ENCODE measurements at places on chromosomes 3 and 15. TPM values are rescaled to one million over a fixed set of nuclear protein-coding genes. Genes with fewer than 3 reads are reported as not detected.

CAMKV gene
- not detected for polyA plus RNA-seq

DNA sequence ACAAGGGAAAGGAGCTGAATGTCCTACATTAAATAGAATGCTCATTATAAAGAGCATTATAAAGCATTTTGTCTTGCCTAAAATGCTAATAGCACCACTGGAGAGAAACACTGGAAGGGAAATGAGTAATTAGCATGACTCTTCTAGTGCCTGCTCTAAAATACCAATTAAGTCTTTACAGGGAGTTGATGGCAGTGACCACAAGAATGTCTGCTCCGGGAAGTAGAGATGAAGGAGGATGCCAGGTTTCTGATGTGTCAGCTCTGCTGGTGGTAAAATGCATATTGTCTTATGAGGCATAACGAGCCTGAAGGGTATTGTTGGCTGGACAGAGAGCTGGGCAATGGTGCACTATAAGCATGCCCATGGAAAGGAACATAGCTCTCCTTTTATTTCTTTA lies 49.5 kb downstream of the MYLK start:
- DNase-seq: peak; percentile 71

- no peak for DNase-seq
These were observed 51.8 kb upstream of the ZDHHC23 start for GRCh38 chr3:113895964-113896363.

DNA sequence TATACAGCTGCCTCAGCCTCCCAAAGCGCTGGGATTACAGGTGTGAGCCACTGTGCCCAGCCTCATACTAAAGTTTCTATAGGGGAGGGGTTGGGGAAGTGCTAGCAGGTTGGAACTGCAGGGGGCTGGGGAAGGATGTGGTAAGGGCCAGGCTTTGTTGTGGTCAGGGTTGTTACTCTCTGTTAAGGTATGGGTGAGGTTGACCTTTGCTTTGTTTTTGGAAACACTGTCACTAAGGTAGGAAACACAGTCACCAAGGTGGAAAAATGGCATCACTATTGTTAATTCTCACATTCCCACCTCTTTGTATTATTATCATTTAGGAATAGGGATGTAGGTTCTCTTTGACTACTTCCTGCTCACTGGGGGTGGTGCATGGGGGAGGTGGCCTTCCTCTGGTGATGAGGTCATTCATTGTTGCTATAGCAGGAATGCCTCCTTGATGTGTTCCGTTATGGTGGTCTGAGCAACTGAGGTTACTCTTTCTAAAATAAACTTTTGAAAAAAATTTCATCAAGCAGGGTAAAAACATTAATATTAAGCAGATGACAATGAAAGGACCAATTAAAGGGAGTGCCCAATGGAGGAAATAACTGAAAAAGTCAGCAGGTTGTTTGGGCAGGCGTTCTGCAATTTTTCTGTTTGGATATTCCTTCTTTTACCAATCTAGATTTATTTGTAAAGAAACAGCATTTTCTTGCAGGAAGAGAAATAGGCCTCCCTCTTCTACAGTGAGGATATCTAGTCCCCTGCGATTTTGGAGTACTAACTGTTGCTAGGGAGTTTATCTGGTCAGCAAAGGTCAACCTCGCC lies 150.5 kb downstream of the WDR76 start:
- DNase-seq: no peak

DNA sequence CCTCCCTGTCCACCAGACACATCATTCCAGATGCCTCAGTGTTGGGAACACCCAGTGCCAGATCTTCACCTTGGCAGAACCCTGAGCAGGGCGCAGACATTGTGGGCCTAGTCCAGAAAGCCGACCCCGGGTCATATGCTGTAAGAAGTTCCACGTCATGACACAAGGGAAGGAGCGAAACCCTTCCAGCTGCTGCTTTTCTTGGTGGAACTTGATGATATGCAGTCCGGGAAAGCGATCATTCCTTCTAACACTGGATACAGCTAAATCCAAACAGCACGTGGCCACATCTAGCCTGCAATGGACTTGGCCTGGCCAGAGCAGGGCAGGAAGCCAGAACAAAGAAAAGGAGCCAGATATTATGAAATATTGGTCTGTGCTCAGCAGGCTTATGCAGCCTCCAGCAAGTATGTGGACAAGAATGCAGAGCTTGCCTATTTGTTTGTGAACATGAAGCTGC lies 22.0 kb downstream of the GASK1A start:
- DNase-seq: no peak

- no peak for DNase-seq
These were observed 38.9 kb downstream of the TLE3 start for GRCh38 chr15:70058642-70059360.

- no peak for DNase-seq
These were observed 15.0 kb downstream of the GCSAM start for GRCh38 chr3:112117841-112118571.

- DNase-seq: no peak
These were observed 13.4 kb downstream of the DHX36 start for GRCh38 chr3:154310840-154311239.

GRCh38 chr15:50083424-50084025 lies 35.5 kb downstream of the ATP8B4 start:
- no peak for DNase-seq

SERPINI1 gene
- 2.2 TPM for polyA plus RNA-seq

- DNase-seq: no peak
These were observed 116.3 kb downstream of the TFG start for GRCh38 chr3:100825574-100825973.

BTLA gene
- 0.08 TPM for polyA plus RNA-seq

ITGA11 gene
- not detected for polyA plus RNA-seq

DNA sequence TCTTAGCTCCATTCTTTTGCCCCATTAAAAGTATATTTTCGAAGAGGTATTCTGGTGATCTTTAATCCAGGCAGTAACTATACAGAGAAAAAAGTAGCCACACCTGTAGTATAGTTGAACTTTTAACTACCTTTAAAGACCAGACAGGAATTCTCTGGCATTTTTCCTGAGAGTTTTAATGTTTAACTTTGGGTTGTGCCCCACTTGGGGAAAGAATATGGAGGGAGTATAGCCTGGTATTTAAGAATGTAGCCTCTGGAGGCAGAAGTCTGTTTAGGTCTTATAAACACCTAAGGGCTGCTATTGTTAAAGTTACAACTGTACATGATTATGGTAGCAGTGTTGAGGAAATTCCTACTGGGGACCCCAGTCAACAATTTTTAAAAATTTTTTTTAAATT lies 19.3 kb downstream of the C3orf85 start:
- DNase-seq: no peak

DNA sequence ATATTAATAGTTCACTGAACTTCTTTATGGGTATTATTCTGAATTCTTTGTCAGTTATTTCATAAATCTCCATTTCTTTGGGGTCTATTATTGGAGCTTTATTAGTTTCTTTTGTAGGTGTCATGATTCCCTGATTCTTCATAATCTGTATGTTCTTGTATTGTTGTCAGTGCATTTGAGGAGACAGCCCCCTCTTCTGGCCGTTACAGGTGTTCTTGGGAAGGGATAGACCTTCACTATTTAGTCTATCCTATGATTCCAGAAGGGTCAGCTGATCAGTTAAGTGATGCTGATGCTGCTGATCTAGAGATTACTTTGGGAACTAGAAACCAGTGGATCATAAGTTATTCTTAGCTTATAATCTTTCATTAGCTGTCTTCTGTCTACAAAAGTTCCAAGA lies 34.9 kb downstream of the TMEM39A start:
- DNase-seq: no peak

- DNase-seq: no peak
These were observed 122.6 kb upstream of the ATP2B2 start for GRCh38 chr3:10627884-10628572.

SLC38A3 gene
- not detected for polyA plus RNA-seq

DUOX1 gene
- polyA plus RNA-seq: 32.5 TPM

DNA sequence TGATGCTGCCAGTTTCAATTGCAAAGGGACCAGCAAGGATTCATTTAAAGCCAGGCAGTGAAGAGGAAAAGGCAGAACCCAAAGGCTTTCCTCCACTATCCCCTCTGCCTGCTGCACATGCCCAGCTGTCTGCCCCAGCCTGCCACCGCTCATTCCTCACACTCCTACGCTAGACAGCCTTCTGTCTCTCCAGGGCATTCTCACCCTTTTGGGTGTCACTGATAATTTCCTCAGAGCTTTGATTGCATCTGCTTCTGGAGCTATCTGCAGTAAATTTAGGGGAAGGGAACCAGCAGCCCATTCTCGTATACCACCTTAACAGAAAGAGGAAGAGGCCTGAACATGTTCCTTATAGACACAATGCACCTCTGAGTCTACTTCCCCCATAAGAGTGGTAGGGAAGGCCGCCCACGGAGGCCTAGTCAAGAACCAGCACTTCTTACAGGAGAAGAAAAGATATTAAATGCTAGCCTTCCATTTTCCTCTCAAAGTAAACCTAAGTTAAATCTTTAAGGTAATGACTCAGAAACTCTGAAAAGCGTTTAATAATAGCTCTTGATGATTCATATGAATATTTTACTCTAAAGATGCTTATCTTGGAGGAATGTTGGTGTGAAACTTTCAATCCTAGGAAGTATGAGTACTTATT lies 20.9 kb downstream of the NUDT16 start:
- peak; percentile 17 for DNase-seq

DNA sequence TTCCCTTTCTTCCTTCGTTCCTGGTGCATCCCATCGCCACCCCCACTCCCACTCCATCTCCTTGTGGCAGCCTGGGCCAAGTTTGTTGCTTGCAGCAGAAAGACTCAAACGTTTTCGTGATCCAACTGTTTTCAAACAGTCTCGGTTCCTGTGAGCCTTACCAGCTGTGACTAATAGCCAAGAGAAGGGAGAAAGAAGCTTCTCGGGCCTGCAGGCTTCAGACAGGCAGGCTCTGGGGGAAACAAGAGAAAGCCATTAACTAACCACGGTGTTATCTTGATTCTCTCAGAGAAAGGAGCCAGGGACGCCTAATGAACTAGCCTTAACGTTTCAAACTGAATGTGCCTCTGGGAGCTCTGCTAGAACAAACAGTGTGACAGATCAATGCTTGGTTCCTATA lies 742.0 kb downstream of the NR2F2 start:
- DNase-seq: no peak

CHRNA3 gene
- polyA plus RNA-seq: not detected

DNA sequence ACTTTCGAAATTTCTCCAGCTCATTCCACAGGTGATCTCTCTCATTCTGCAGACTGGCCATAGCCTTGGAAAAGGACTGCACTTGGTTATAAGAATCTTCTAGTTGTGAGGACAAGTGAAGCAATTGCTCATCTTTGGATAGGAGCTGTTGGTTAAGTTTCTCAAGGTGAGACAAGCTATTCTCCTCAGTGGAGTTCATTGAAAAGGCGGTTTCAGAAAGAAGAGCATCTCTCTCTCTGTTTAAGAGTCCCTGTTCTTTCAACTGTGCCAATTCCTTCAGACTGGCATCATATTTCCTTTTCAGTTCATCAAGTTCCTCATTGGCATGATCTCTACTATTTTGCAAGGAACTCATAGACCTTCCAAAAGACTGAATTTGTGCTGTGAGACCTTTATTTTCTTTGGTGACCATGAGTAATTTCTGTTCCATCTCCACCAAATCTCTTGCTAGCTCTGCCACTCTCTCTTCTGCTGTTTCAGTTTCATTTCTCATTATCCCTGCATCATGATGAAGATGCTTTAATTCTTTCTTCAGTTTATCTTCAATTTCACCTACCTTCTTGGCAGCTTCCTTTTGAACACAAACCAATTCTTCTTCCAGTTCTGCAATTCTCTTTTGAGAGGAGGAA lies 30.2 kb upstream of the HCLS1 start:
- DNase-seq: no peak

SCAPER gene
- 5.2 TPM for polyA plus RNA-seq

GRCh38 chr3:178304758-178305467 lies 231.3 kb upstream of the KCNMB2 start:
- no peak for DNase-seq

DNA sequence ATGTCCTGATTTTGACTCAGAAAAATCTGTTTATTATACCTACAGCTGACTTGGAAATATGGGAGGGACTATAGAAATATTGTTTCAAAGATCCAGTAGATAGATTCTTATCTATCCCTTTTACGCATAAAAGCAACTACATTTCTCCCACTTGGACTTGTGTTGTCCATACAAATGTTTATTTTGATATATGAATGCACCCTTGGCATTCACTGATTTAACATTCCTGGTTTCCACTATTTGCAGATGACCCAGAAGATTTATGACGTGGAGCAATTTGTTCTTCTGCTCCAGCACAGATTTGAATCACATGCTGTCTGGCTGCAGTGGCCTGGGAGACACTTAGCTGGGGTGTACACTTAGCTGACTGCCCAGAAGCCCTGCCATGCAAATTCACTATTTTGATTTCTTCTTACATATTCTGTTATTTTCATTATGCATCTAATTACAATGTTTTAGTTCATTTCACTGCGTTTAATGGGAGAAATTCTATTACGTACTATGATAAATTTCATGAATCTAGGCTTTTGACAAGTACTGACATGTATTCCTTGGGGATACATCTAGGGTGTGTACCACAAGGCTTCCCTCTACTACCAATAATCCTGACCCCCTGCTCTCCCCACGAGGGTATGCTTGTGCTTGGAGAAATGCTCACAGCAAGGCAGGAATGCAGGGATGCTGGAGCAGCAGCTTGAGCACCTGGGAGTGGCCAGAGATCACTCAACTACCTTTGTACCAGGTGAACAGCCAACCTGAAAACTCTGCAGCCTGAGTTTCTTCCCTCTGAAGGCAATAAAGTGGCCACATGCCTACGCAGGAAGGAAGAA lies 223.6 kb upstream of the TBL1XR1 start:
- DNase-seq: no peak

GRCh38 chr3:5143464-5143863 lies 21.4 kb downstream of the ARL8B start:
- DNase-seq: no peak

All from keratinocyte (primary cell).